ENCODE measurements at places on chromosomes 2 and 18.
A peak's percentile ranks its signal among the peaks of the same experiment; 100 is the strongest.

- DNase-seq = no peak
Observed at GRCh38 chr2:58133395-58133794, 86.8 kb downstream of the VRK2 start.

DNA sequence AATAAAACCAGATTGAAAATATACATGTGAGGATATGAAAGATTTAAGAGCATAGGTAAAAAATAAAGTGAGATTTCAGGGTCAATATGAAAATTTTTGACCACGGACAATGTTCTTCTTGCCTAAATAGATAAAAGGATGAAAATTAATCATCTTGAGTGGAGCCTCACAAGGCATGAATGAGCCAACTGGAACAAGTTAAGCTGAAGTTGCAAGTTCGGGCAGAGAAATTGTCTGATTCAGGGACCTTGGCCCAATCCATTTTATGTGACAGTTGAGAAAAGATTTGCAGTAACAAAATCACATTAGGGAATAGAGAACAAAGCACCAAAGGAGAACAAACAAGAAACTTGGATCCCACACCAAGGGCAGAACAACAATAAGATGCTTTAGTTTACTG lies 305.3 kb downstream of the TMX3 start:
- no peak for DNase-seq

DNA sequence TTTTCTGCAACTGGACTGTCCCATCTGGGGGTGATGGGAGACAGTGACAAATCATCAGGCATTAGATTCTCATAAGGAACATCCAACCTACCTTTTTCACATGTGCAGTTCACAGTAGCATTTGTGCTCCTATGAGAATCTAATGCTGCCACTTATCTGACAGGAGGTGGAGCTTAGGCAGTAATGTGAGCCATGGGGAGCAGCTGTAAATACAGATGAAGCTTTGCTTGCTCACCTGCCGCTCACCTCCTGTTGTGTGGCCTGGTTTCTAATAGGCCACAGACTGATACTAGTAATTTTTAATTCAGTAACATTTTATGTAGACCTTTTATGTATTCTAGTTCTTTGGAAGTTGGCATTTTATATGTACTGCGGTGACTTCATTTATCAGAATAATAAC lies 180.1 kb upstream of the SPOPL start:
- DNase-seq = no peak

GRCh38 chr2:203780231-203780630 lies 73.8 kb downstream of the CD28 start:
- no peak for DNase-seq

DNA sequence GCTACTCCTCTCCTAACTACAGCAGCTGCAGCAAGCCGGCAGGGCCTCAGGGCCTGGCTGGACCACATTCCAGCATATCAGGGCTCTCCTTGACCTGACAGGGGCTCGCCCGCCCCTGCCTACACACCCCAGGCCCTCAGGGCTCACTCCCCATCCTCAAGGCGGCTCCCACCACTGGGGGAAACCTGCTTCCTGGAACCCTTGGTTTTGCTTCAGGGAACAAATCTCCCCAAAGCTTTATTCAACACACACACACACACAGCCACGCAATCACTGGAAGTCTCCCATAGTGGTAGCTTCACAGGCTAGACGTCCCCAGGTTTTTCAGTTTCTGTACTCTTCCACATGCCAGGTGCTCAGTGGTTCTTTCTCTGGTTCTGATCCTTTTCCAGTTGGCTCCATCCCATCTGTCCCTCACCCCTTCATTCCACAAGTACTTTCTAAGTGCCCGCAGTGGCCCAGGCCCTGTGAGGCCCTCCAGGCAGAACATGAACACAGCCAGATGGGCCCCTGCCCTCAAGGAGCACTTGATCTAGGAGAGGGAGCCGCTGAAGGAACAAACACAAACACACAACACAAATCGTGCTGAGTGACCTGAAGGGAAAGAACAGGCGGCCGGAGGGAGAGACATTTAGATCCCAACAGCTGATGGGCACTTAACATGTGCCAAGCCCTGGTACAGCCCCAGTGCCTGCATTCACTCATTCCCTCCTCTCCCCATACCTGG lies 51.1 kb downstream of the TNS1 start:
- peak; percentile 25 for DNase-seq

DNA sequence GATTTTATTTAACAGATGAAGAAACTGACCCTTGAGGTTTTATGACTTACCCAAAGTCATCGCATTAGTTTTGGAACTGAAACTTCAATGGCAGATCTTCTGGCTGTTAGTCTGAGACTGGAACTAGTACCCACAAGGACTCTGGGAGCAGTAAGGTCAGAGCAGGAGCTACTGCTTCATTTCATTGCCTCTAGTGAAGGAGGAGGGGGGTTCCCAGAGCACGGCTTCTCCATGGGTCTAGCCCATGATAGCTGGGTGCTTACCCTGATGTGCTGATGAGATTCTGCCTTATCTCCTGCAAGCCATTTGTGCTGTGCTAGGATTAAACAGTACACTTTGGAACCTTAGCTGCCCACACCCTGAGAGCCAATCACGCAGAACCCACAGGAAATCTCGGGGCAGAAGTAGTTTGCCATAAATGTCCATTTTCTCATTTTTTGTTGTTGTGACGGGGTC lies 5.4 kb upstream of the RNASEH1 start:
- DNase-seq = no peak

DNA sequence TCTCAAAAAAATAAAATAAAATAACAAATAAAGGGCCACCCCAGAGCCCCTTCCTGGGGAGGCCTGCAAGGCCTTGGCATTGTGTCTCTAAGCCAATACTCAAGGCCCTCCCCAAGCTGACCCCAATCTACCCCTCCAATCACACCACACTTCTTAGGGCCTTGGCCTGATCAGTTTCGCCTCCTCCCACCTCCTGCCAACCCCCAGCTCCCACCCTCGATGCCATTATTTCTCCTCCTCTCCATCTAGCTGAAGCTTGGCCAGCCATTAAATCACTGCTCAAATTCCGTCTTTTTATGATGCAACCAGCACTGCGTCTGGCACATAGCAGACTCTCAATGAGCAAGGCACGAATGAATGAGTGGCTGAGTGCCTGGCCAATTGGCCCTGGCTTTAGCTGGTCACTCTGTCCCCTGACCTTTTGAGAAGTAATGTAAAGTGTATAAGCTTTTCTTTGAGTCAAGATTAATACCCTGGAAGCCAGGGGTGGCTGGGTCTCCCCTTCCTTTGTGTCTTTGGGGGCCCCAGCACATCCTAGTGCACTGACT lies 55.9 kb downstream of the SMAD7 start:
- no peak for DNase-seq
